ENCODE measurements at places on chromosomes 16 and 17.

DNA sequence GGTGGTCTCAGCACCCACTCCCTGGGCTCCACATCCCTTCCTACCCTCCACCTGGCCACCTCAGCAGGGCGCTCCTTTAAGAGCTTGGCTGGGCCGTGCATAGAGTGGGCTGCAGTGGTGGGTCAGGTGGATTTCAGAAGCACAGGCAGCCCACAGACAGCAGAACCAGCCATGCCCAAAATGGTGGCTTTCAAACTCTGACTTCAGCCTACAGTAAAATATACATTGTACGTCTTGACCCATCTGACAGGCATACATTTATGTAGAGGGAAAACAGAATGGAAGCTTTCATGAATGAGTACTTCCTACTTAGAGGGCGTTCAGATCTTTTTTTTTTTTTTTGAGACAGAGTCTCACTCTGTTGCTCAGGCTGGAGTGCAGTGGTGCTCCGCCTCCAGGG is 26.0 kb upstream of the LASP1NB start:
- no peak for DNase-seq

GRCh38 chr16:88570691-88571092 is 489 bp downstream of the ZC3H18 start:
- DNase-seq: peak; percentile 42

GRCh38 chr16:66353055-66353454 is 13.4 kb upstream of the CDH5 start:
- DNase-seq: no peak

GRCh38 chr17:81470944-81471817 is 41.4 kb downstream of the ACTG1 start:
- no peak for DNase-seq

GRCh38 chr17:75640556-75641119 is 7.4 kb downstream of the SMIM5 start:
- no peak for DNase-seq

GRCh38 chr17:41639492-41640473 is 15.4 kb upstream of the KRT17 start:
- DNase-seq: no peak

GRCh38 chr16:57899771-57900661 is 70.9 kb downstream of the CNGB1 start:
- DNase-seq: peak; percentile 81

DNA sequence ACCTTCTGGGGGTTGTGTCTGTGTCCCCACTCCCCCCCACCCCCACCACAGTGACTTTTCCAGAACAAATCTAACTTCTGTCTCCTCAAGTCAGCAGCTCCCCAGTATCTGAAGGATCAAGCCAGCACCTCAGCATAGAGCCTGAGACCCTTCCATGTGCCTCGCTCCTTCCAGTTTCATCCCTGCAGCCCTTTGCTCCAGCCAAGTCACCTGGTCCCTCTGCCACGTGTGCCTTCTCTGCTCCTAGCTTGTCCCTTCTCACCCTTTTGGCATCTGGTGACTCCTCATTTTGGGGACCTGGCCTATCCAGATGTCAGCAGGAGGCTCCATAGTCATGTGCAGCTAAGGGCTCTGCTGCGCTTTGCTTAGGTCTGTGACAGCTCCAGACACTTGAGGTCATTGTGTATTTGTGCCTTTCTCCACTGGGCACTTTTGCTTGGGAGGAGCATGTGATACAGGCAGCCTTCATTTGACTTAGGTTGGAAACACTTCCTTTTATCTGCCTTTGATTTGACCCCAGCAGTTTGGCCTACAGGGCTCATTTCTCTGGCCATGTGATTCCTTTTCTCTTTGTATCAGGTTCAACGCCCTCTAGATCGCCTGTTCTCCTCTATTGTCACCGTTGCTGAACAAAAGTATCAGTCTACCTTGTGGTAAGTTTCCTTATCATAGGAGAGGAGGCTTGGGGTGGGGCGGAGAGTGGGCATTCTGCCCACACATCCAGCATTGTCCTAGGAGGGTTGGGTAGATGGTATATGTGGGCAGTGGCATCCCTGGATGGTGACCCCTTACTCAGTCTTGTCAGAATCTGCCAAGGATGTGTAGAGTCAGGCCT is 7.1 kb upstream of the NFATC3 start:
- no peak for DNase-seq

DNA sequence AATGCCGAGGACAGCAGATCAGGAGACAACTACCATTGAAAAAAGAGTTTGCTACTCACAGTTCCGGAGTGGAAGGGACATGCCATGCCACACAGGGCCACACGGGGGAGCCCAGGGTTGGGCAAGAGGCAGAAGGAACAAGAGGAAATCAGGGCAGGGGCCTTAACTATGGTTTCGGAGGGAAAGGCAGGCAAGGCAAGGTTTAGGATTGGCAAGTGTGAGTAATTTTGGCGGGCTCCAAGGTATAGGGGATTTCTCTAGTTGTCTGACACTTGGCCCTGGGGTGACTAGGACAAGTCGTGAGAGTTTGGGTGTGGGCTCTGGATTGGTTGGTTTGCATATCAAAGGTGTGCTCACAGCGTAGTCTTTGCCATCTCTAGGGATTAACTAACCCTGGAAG is 27.0 kb upstream of the NTN1 start:
- peak; percentile 82 for DNase-seq

GRCh38 chr17:13921841-13922776 is 147.2 kb upstream of the COX10 start:
- no peak for DNase-seq

- no peak for DNase-seq
These were observed 46.8 kb downstream of the PLXDC1 start for GRCh38 chr17:39104657-39105056.

DNA sequence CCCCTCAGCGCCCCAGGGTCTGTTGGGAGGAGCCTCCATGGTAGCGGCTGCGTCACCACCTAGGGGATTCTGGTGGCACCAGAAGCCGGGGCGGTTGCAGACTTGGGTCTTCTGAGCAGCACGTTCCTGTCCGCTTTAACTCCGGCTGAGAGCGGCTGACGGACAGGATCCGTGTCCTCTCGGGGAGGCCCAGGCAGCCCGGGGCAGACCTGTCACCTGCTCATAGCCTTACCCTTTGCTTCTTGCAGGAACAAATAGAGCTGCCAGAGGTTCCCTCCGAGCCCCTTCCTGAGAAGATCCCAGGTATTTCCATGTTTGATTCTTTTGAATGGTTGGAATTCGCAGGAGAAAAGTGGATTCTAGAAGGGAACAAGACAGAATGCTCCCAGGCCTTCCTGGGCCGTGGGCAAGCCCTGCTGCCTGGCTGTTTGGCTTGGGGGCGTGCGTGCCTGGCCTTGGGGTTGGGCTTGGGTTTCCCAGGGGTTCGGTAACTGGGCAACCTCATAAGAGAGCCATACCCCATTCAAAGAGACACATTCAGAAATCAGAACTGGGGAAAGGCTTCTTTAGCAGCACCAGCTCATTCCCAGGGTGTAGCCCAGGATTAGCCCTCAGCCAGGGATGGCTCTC is 6.6 kb downstream of the CHMP6 start:
- no peak for DNase-seq

- no peak for DNase-seq
These were observed 20.4 kb downstream of the CEP295NL start for GRCh38 chr17:78882540-78883088.

DNA sequence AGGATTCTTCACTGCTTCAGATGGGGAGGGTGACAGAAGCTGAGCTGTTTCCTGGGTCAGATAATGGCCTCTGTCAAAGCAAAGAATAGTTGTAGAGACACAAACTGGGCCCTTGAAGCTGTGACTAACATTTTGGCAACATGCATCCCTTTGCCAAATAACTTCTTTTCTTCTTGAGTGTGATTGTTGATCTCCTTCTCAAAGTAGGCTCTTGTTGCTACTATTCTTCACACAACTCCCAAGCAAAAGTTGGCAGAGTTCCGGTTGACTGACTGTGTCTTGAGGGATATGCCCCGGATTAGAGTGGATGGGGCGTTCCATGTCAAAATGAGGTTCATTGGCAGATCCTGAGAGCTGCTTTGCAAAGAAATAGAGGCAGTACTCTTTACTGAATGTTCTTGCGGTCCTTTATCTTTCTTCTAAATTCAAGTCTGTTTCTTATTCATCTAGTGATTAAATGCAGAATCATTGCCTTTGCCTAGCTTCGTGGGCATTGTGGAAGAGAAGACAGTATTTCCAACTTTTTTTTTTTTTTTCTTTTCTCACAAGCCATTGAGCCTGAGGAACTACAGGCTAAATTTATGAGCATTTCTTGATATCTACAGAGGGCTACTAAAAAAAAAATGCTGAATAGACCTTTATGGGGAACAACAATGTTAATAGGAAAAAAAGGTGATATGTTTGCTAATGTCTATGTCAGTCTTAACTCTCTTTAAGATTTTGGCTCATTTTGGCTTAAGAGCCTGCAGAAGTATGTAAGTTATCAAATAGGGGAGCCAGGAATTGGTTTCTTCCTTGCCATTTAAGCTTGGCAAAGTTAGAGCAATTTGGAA is 5.8 kb downstream of the WIPF2 start:
- no peak for DNase-seq

GRCh38 chr16:84925092-84925772 is 86.1 kb downstream of the ZDHHC7 start:
- DNase-seq: peak; percentile 80

- no peak for DNase-seq
These were observed 4.1 kb downstream of the ASIC2 start for GRCh38 chr17:33288954-33289353.

- DNase-seq: no peak
These were observed 129.6 kb downstream of the MRM1 start for GRCh38 chr17:36730857-36731490.

DNA sequence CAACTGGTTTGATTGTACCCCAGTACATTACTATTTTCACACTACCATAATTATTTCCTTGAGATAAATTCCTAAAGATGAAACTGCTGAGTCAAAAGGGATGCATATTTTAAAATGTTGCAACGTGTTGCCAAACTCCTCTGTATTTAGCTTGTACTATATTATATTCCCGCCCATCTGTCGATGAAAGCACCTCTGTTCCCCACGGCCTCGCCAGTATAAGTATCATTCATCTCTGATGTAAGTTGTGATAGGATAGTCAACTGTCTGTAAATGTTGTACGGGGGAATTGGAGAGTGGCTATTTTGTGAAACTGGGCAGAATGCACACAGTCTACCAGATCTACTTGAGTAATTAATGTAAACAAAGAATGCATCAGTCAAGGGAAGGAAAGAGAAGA is 47.7 kb upstream of the TNRC6A start:
- no peak for DNase-seq

DNA sequence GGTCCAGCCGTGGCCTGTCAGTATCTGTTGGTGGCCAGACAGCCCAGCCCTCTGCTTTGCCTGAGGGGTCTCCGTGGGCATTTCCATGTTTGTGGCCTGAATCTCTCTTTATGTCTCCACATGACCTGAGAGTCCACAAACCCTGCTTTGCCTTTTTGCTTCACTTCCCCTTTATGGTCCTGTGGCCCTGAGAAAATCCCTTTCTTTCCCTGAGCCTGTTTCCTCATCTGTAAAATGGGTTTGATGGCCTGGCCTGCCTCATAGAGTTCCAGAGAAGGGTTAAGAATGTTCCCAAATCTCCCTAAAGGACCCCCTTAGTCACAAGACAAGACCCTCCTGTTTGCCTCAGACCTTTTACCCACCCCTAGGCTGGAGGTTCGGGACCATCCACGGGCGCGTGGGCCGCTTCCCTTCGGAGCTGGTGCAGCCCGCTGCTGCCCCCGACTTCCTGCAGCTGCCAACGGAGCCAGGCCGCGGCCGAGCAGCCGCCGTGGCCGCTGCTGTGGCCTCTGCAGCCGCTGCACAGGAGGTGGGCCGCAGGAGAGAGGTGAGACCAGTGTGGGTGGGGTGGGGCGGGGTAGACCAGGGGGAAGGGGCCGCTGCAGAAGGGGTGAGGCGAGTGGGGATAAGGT is 26.2 kb upstream of the ALKBH5 start:
- no peak for DNase-seq

DNA sequence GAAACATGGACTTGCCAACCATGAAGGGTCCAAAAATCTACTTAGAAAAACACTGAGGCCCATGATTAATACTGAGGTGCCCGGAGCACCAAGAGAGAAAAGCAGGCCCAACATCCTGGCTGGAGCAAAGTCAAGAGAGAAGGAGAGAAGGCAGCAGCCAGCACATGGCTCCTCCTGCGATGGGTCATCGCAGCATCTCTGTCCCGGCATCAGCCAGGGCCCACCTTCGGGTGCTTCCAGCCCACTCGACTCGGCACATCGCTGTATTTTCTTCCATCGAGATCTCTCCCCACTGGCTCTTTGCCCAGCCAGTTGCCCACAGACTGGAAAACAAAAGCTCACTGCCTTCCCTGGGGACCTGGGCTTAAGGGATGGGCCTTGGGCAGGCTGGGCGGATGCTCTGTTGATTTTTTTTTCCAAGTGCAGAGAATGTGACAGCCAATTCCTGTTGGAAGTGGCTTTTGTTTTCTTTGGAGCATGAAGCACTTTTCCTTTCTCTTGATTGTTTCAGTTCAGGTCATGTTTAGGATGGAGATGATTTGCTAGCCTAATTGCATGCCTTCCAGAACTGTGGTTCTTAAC is 58.1 kb downstream of the CYB5B start:
- DNase-seq: no peak

DNA sequence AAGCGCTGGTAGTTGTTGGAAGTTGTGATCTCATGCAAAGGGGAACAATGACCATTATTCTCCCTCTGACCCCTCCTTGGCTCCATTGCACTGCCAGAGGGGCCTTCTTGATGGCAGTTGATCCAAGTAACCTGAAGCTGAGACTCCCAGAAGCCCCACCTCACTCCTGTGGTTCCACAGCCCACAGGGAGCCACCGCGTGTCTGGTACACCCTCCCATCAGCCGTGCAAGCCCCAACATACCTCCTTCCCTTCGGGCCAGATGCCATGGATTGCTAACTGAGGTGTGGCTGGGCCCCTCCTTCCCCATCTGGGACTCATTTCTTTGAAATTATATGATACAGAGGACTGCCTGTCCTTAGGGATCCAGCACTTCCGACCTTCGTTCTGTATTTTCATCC is 17.8 kb downstream of the SAP30BP start:
- no peak for DNase-seq

- DNase-seq: no peak
These were observed 77.4 kb downstream of the TMEM132E start for GRCh38 chr17:34656801-34657200.

DNA sequence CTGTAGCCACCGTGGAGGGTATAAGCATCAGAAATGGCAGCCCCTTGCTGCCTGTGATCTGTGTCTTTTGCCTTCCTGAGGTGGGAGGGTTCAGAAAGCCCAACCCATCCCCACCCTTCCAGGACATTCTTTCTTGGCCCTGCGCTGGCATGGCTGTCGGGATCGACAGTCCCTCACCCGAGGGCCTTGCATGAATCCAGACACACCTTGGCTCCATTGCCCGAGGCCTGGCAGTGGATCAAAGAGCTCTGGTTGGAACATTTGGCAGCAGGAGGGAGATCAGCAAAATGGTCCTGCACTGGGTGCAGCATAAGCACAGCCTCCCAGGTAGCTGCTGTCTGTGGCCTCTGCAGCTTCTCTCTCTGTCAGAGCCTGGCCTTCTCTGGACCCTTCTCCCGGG is 246.6 kb upstream of the MAF start:
- DNase-seq: no peak

- no peak for DNase-seq
These were observed 115.0 kb downstream of the SPACA3 start for GRCh38 chr17:33106525-33107165.
